ENCODE measurements at places on chromosomes 1 and 21.

- no peak for DNase-seq
Measured at GRCh38 chr1:22494943-22495579, 43.4 kb downstream of the ZBTB40 start.

DNA sequence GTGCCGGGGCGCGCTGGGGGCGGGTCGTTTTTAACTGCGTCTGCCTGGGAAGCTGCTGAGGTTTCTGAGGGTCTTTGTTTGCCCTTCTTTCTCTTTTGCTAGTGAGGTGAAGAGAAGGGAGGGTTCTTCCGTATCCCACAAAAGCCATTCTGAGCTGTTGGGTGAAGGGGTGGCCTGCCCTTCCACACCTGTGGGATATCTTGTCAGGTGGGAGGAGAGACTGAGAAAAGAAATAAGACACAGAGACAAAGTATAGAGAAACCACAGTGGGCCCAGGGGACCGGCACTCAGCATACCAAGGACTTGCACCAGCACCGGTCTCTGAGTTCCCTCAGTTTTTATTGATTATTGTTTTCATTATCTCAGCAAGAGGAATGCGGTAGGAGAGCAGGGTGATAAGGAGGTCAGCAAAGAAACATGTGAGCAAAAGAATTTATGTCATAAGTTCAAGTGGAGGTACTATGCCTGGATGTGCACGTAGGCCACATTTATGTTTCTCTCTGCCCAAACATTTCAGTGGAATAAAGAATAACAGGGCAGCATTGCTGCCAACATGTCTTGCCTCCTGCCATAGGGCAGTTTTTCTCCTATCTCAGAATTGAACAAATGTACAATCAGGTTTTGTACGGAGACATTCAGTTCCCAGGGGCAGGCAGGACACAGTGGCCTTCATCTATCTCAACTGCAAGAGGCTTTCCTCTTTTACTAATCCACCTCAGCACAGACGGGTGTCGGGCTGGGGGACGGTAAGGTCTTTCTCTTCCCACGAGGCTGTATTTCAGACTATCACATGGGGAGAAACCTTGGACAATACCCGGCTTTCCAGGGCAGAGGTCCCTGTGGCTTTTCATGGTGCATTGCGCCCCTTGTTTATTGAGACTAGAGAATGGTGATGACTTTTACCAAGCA is 972 bp downstream of the PGBD2 start:
- DNase-seq = no peak

GRCh38 chr21:34190576-34191321 is 117.4 kb downstream of the MRPS6 start:
- no peak for DNase-seq

DNA sequence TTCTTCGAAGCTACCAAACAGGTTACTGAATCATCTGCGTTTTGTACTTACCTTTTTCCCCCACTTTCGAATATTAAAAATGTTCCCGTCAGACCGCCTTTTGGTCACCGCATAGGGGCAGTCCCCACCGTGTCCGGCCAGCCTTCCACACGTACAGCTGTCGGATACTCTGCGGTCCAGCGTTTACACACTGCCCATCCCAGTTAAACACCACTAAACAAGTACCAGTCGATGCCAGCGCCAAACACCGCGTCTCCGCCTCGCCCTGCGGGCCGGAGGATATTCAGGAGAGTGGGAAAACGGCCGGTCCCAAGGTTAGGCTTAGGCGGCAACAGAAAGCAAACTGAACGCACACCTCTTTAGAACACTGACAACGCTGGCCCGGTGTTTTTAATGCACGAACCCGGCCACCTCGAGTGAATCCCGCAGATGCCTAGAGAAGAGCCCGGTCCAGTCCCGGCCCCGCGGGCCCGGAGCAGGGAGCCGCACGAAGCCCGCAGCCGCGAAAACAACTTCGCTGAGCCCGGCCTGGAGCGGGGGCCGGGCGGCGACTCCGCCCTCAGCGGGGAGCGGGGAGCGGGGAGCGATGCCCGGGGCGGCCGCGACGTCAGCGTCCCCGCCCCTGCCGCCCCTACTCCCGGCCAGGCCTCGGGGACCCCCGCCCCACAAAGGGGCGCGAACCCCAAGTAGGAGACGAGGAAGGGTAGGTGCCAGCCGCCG is 730 bp upstream of the PHF13 start:
- DNase-seq = no peak

DNA sequence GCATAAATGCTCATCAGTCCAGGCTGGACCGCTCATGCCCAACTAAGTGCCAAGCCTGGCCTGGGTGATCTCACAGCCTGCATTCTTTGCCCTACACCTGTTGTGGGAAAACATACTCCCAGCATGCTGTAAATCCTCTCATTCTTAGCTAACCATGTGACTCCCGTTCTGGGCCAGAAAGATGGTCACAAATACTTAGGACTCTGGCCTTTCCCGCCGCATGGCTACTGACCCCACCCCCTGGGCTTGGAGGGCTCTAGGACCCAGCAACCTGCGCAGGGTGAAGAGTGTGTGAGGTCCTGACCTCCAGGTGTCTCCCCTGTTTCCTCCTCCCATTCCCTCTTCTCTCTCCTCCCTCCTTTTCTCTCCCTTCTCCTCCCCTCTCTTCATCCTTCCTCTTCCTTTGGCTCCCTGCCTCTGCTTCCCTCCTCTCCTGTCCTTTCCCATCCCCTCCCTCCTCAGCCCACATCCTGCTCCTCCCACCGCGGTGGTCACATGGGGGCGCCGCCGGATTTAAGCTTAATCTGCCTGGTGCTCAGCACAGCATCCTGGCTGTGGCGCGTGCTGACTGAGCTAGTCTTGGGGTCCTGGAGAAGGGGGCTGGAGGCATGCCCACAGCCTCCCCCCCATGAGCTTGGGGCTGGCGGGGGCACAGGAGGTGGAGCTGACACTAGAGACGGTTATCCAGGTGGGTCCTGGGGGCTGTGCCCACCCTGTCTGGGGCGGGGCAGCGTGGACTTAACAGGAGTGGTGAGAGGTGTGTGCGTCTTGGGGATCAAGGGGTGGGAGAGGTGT is at the start of gene CROCC:
CROCC (plus strand) TSS at position 541 of the 795 bp plus-strand sequence; CDS start at position 629, 88 bp downstream.
- no peak for DNase-seq

GRCh38 chr1:120133228-120133927 is 42.9 kb downstream of the SEC22B start:
- no peak for DNase-seq

DNA sequence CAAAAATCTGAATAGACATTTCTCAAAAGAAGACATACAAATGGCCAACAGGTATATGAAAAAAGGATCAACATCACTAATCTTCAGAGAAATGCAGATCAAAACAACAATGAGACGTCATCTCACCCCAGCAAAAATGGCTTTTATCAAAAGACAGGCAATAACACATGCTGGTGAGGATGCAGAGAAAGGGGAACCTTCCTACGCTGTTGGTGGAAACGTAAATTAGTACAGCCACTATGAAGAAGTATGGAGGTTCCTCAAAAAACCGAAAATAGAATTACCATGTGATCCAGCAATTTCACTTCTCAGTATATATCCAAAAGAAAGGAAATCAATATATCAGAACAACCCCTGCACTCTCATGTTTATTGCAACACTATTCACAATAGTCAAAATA is 65.1 kb upstream of the ATP1B1 start:
- no peak for DNase-seq

DNA sequence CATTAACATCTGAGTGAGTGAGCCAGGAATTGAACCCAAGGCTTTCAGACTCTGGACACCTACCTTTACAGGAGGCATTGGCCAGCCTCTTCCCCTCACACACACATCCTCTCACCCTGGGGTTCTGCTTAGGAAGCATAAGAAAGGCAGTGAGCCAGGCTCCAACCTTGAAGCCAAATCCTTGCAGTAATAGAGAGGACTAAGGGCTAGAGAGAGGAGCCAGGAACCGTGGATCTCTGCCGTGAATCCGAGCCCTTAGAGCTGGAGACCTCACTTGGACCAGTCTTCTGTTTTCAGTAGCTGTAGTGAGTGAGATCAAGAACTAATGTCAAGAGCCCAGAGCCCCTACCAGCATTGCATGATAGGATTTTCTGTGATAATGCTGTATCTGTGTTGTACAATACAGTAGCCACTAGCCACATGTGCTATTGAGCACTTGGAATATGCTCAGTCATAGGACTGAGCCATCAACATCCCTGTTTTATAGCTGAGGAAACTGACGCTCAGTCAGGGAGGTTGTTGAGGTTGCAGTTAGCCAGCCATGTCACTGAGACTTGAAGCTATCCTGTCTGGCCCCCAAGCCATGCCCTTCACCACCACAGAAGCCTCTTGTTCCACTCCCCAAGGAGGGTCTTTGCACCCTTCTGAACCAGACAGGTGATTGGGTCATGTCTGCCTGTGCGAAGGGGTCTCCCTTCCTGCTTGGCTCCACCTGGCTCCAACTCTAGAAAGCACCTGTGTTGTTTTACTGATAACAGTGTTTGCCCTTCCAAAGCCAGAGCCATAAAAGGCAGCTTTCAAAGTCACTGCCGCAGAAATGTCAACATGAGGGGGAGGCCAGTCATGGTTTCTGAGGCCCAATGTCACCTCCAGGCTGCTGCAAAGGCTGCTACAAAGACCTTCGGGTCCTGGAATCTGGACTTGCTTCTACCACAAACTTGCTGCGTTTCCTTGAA is 101.1 kb upstream of the JUN start:
- no peak for DNase-seq

DNA sequence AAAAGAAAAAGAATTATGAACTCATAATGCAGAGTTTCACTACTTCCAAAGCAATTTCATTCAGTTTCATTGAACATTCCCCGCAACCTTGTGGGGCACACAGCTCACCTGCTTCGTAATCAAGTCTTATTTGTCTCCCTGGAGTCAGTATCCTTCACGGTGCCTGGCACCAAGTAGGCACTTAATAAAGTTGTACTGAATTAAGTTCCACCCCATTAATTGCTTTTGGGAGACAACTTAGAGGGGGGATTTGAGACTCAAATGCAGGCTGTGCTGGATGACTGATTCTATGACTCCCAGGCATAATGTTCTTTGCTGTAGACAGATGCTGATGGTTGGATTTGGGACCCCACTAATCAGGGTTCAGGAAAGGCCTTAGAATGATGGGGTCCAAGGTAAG is 6.5 kb upstream of the ID3 start:
- DNase-seq = no peak

DNA sequence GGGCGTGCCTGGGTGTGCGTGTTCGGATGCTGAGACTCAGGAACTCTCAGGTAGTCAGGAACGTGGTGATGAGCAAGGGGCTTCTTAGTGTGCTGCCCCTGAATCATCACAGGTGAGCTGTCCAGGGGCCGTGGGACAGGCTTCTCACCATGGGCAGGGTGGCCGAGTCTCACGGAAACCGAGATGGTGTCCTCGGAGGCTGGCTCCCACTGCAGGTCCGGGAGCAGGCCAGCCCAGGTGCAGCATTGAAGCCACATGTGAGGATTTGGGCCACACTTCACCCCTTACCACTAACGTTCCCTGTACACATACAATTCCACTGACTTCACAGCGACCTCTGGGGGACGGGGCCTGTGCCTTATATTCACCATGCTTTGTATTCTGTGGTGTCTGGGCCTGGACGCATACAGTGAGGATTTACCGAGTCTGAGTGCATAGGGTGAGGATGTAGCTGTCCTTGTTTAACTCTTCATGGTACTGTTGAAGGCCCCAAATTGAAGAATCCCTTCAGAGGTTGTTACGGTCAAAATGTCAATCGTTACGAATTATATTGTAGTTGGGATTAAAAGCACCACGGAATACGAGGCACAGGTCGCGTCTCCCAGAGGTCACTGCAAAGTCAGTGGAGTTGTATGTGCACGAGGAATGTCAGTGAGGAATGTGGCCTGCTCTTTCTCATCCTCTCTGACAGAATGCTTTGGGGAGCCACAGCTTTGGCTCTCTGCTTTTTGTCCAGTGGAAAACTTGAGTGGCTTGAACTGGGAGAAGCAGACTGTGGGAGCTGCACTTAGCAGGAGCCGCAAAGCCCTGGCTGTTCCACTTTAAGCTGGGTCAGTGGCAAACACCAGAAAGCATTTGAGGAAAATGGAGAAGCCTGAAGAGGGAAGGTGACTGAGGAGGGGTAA is 95.3 kb downstream of the MTR start:
- DNase-seq = no peak

GRCh38 chr1:156371553-156372264 is 2.7 kb downstream of the RHBG start:
- no peak for DNase-seq

GRCh38 chr21:27803571-27803970 is 836.7 kb upstream of the ADAMTS5 start:
- no peak for DNase-seq

- DNase-seq = peak; percentile 72
Measured at GRCh38 chr1:207404849-207405525, 49.1 kb upstream of the CR2 start.

- DNase-seq = no peak
Measured at GRCh38 chr1:65147424-65148177, 402 bp upstream of the AK4 start.

DNA sequence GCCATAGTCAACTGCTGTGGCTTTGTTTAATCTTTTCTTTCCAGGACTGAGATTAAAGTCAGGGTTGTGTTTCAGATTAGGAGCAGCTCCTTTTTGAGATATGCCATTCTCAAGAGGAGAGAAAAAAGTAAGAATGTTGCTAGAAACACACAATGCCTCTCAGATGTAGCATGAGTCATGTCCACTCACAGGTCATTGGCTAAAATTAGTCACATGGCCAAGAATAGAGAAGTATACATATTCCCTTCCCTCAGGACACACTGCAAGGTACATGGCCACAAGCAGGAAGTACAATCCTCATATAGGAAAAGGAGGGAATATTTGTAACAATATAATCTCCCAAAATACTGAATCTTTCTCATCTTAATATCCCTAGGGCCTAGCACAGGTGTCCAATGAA is 141.9 kb upstream of the PTBP2 start:
- no peak for DNase-seq

- DNase-seq = no peak
Measured at GRCh38 chr1:199861020-199861795, 166.3 kb upstream of the NR5A2 start.

GRCh38 chr1:21266119-21266774 is 24.0 kb downstream of the ECE1 start:
- no peak for DNase-seq

DNA sequence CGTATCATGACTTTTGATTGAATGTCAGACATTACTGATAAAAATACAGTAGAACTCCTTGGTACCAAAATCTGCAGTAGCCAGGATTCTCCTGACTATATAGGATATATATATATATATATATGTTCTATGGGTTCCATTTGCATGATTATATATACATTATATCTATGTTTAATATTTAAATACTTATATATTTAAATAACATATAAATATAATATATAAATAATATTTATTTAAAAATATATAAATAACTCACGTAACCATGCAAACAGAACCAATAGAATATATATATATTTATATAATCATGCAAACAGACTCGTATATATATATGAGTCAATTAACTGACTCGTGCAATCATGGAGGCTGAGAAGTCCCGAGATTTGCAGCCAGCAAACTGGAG is 278.8 kb upstream of the PLXNA2 start:
- DNase-seq = no peak

DNA sequence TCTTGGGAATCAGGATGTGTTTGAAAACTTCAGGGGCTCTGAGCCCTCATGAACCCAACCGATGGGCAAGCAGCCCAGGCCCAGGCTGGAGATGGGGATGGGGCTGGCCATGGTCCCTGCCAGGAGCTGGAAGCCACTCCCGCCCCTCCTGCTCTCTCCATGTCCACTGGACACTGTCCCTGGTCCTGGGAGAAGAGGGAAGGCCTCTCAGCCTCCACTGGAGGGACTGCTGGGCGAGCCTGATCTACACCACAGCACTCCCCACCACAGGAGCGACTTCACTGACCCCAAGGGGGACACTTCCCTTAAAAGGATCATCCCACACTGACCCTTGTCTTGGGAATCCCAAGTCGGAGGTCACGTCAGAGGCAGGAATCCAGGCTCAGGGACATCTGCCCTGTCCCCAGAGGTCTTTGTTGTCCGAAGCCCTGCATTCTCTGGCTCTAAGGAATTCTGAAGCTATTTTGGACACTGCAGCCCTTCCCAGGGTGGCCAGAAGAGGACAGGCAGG is 16.9 kb upstream of the COL18A1 start:
- DNase-seq = no peak

Measured in amniotic stem cell (primary cell).